Prostate gland (tissue), 2 donors: ENCODE measurements at places on chromosomes 5 and 9.
A peak's percentile ranks its signal among the peaks of the same experiment; 100 is the strongest.

- no peak for DNase-seq
These were observed 139.8 kb downstream of the ELAVL2 start for GRCh38 chr9:23686257-23686656.

GRCh38 chr5:154405078-154405792 lies 40.6 kb upstream of the SAP30L start:
- DNase-seq, result peak; percentile 64

DNA sequence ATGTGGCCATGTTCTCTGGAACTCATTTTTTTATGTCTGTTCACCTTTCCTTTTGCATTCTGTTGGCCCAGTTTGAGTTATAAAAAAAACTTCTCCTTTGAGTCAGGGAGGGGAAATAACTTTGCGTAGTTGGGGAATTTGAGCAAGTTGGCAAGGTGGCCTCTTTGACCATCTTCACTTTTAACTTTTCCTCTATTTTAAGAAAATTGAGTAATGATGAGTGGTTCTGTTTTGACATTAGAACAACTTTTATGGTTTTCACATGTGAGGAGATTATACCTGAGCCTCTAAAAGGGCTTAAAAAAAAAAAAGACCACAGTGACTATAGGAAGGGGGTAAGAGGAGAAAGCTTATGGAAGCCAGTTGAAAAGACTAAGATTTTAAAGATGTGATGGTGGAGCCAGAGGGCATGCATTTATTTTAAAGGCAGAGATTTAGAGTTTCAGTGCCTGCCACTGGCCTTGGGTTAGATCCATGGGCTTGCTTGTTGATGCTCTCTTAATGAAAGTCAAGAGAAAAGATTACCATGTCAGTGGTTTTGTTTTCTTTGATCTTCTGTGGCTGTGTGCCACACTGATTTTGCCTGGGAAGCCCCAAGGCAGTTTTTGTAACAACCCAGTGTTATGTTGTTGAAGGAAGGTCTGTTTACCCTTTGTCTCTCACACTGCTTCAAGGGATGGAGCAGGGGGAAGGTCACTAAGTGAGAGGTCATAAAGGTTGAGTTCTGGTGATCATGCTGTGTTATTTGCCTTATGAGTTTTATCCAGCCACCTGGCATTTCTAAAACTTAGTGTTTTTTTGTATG lies 219.7 kb upstream of the CD180 start:
- DNase-seq, result no peak

DNA sequence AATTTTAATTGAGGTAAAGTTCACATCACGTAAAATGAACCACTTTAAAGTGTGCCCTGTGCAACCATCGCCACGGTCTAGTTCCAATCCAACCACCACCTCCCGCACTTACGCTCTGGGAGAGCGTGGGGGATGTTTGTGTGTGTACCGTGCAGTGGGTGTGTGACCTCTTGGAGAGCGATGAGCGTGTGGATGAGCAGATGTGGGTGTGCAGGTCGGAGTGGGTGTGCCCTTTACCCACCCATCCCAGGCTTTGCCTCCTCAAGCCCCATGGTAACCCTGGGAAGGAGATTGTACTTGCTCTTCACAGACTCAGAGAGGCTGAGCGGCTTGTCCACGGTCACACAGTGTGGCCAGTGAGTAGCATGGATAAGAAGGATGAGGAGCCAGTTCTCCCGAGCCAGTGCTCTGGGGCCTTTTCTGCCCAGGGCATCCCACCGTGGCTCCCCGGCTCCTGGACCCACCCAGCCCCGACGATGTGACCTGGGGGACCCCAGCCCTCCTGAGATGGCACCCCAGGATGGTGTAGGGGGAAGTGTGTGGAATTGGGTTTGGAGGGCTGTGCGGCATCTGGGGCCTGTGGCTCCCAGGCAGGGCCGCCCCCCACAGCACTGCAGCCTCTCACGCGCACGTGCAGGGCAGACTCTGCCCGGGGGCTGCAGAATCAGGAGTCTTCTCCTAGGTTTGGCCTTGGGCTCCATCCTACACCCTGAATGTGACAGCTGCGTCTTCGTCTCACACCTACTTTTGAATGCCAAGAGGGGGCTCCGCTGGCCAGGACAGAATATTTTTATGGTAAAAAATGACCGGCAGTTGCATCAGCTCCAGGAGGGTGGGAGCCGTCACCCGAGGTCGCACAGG lies 13.6 kb downstream of the LHX3 start:
- DNase-seq, result no peak

DNA sequence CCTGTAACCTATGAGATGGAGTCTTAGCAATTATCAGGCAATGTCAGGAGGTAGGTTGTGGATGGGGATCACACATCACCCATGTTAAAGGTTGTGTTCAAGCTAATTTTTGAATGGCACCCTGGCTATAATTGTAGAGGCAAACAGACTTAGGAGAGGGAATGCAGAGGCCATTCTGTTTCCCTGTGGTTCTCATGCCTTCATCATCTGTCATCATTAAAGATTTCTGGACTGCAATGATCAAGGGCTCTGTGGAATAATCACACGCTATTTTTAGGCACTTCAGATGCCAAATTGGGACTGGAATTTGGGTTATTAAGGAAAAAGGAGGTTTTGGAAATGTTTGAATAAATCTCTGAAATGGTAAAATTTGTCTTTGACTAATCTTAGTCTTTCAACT lies 1065.4 kb downstream of the TAF11L14 start:
- no peak for DNase-seq

DNA sequence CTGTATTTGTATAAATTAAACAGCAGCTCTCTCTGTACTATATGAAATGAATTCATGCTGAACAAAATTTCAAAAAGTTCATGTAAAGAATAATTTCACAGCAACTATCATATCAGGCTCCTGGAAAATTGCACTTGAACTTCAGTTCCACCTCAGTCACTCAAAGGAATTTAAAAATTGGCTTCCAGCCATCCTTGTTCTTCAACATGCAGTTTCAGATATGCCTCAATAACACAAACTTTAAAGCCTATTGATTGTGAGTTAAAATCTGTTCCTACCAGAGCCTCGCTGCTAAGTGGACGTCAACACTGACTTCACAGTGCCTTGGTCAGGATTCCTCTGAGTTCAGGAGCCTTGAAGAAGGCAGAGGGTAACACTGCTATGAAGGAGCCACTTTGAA lies 418.7 kb upstream of the WWC1 start:
- no peak for DNase-seq

DNA sequence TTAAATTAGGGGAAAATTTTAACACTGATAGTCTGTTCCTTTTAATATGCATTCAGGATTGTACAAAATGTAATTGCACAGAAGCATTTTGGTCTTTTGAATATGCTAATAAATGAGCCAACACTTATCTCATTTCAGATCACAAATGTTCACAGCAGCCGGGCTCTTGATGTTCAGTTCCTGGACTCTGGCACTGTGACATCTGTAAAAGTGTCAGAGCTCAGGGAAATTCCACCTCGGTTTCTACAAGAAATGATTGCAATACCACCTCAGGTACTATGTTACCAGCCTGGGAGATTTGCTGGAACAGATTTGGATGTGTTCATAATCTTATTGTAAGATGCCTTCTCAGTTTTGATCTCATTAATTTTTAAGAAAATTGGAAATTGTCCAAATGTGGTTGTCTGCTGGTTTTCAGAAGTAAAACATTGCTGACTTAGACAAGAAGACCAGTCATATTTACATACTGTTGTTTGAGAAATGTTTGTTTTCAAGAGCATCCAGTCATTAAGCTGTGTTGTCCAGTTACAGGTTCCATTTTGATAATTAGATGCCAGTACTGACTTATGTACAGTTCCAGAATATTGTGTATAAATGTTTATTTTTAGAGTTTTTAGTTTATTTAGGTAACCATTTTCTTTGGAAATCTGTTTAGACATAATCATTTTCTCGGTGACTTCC lies 23.0 kb upstream of the TMOD1 start:
- no peak for DNase-seq

- no peak for DNase-seq
These were observed 107.7 kb downstream of the MTRR start for GRCh38 chr5:7976411-7977190.

DNA sequence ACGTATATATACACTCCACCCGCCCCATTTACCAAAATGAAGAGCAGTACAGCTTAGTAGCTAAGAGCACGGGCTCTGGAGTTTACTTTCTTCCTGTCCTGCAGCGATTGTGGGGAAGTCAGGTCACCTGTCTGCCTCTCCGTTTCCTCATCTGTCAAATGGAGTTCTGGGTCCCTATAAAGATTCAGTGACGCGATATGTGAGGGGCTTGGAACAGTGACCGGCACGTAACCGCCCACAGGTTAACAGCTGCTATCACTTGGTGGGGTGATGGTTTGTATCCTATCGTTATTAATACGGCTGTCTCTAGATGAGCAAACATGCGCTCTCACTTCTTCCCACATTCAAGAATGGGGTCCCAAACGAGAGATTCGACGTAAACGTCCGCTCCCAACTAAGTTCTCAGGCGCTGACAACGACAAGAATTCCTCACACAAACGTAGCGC lies 426 bp downstream of the FAM114A2 start:
- peak; percentile 16 for DNase-seq

GRCh38 chr5:3386637-3387036 lies 209.0 kb upstream of the IRX1 start:
- DNase-seq, result no peak

- no peak for DNase-seq
These were observed 16.6 kb downstream of the SQSTM1 start for GRCh38 chr5:179837076-179838011.

- DNase-seq, result peak; percentile 71
These were observed 40.0 kb upstream of the CDK5RAP2 start for GRCh38 chr9:120619751-120620655.
